Stimulated activated CD8-positive, alpha-beta memory T cell treated with anti-CD3 and anti-CD28 coated beads, Interleukin-7, amount 100 ng/mL, for 24 hours (primary cell): ENCODE measurements at places on chromosomes 2 and 18.
A peak's percentile ranks its signal among the peaks of the same experiment; 100 is the strongest.

- no peak for DNase-seq
Observed at GRCh38 chr2:63538390-63538789, 49.9 kb downstream of the WDPCP start.

- no peak for DNase-seq
Observed at GRCh38 chr18:53551868-53552426, 672.5 kb downstream of the MBD2 start.

DNA sequence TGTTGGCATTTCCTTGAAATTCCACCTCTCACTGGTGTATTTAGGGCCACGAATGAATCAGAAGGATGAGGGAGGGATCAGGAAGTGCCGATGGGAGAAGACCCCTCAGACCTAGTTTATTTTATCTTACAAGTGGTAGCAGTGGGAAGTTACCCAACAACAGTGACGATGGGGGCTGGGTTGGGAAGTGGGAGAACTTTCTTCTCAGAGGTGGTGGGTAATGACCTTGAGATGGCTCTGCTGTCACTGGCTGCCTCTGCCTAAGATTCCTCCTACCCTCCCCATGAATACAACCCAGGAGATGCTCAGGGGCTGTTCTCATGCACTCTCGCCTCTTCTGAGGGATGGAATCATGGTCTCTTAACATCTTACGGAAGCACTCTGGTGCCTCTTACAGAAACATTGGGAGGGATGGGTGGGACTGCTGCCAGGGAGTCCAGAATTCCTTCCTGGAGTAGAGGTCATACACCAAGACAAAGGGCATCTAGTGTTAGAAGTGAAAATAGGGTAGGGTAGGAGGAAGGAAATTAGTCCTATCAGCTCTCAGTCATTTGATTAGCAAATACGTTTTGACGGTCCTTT is 58.5 kb upstream of the TXNDC2 start:
- no peak for DNase-seq

DNA sequence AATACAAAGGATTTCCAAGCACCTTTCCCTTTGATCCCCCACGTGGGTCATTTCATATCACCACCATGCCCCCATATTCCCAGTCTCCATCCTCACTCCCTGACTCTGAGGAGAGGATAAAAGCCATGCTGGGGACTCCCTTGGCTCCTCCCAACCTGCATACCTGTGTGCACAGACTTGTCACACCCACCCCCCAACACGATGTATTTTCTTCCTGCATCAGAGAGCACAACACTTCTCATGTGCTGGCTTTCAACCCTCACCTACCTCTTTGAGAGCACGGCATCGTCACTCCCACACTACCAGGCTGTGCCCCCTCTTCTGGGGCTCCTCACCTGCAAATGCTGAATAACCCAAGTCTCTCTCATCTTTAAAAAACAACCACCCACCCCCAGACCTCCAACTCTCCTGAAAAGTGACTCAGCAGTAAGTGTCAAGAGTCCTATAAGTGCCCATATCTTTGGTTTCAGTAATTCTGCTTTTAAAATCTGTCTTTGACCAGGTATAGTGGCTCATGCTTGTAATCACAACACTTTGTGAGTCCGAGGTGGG is 53.1 kb downstream of the AP1S3 start:
- no peak for DNase-seq

GRCh38 chr18:6219116-6219717 is 195.5 kb downstream of the L3MBTL4 start:
- no peak for DNase-seq

- no peak for DNase-seq
Observed at GRCh38 chr2:3160751-3161330, 216.8 kb downstream of the EIPR1 start.

- DNase-seq: no peak
Observed at GRCh38 chr2:136173126-136173525, 55.2 kb upstream of the CXCR4 start.

GRCh38 chr2:177906041-177906718 is 166.4 kb downstream of the PDE11A start:
- peak; percentile 33 for DNase-seq

GRCh38 chr2:3294069-3294468 is 83.5 kb downstream of the EIPR1 start:
- no peak for DNase-seq
